Right ventricle myocardium inferior (tissue), 1 donor: ENCODE measurements at places on chromosomes 6 and 20.
A peak's percentile ranks its signal among the peaks of the same experiment; 100 is the strongest.

DNA sequence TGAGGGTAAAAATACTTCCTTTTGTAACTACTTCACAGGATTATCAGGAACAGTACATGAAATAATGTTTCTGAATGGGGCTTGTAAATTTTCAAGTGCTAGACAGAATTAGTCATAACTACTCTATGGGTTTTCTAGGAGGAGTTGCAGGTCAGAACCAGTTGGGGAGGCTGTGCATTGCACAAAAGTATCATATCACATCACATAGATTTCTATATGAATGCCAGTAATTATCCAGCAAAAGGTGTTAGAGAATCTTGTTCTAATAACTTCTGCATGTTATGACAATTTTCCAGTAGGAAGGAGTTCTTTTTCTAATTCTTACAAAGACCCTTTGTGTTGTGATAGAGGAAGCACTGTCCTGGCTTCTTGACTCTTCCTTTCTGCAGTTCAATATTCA, 551.6 kb downstream of the COL12A1 start:
- no peak for DNase-seq

- DNase-seq = no peak
These were observed 2.5 kb downstream of the SMIM13 start for GRCh38 chr6:11096109-11096508.

DNA sequence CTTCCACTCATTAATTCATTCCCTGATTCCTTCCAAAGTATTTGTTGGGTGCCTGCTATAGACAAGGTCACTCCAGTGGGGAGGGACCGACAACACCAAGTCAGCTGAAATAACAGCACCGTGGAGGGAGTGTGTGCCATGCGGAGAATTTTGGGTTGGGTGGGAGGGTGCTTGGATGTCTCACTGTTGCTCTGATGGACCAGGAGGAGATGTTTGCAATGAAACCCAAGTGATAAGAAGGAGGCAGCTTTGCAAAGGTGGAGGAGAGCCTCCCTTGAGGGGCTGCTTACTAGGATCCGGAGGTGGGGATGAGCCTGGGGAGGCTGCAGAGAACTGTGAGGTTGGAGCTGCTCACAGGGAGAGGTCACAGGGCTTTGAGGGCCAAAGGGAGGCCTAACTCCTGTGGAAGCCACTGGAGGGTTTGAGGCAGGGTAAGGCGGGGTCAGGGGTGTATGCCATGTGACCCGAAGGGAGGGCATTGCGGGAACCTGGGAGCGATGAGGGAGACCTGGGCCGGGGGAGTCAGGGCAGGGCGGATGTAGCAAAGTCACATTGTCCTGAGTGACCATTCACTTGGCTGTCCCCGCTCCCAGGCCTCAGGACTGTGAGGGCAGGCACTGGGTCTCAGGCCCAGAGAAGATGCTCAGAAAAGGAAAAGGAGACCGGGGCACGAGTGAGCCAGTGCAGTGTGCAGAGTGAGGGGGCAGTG, 124.5 kb downstream of the PHACTR3 start:
- DNase-seq = no peak

DNA sequence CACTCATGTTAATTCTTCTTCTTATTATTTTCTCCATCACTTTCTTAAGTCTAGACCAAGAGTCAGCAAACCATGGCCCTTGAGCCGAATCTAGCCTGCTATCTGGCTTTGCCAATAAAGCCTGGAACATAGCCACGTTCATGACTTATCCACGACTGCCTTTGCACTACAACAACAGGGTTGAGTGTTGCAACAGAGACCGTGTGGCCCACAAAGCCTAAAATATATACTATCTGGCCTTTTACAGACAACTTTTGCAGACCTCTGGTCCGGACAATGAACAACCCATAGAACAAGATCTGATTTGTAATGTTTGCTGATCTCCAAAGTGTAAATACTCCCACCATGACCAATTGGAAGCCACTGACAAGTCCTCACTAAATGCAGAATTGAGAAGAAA, 140.5 kb upstream of the CDYL start:
- peak; percentile 32 for DNase-seq

DNA sequence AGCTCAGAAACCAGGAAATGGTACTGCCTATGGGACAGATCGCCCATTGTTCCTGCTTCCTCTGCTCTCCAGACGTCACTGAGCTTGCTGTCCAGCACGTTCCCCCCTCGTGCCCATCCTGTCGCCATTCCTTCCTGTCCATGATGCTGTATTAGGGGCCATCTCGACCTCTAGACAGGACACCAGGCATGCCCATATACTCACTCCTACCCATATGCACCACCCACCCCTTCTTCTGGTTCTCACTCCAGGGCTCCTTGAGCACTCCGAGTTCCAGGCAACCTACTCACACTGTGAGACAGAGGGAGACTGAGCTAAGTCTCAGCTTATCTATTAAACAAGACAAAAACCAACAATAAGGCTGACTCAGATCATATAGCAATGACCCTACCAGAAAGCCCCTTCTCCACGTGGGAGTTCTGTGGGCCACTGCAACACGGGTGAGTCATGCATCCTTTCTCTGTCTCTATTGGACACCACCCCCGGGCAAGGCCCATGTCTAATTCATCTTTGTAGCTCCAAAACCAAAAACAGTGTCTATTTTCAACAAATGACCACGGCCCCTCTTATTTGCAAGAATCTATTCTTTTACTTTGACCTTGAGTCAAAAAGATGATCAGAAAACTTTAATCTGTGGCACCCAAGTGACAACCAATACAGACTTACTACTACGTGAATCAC, 65.7 kb downstream of the PSMG4 start:
- no peak for DNase-seq
